Esophagus muscularis mucosa (tissue), 4 donors: ENCODE measurements at places on chromosomes 2 and 18. TPM values are rescaled to one million over a fixed set of nuclear protein-coding genes. Genes with fewer than 3 reads are reported as not detected.
A peak's percentile ranks its signal among the peaks of the same experiment; 100 is the strongest.

The TMEM247 gene
- not detected for total RNA-seq

The FIGN gene
- 11.3 TPM for total RNA-seq

GRCh38 chr2:241031436-241032165, 33.2 kb downstream of the SNED1 start:
- peak; percentile 82 for DNase-seq

DNA sequence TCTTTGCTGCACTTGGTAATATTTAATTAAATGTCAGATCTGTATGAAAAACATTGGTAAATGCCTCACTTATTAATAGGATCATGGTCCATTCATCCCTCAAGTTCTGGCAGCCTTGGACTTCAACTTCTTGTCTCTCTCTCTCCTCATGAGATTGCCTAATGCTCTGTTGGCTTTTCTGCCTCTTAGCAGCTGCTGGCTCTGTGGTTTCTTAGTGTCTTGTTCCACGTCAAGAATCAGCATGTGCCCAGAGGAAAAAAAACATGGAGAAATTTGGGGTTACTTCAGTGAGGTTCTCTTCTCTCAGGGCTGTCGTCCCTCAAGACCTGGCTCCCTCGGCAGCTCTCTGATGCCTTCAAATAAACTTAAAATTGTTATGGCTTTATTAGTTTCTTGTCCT, 75.4 kb downstream of the TAF4B start:
- no peak for DNase-seq

The RAX gene
- total RNA-seq = not detected
